ENCODE measurements at places on chromosomes 2 and 18.
A peak's percentile ranks its signal among the peaks of the same experiment; 100 is the strongest.

DNA sequence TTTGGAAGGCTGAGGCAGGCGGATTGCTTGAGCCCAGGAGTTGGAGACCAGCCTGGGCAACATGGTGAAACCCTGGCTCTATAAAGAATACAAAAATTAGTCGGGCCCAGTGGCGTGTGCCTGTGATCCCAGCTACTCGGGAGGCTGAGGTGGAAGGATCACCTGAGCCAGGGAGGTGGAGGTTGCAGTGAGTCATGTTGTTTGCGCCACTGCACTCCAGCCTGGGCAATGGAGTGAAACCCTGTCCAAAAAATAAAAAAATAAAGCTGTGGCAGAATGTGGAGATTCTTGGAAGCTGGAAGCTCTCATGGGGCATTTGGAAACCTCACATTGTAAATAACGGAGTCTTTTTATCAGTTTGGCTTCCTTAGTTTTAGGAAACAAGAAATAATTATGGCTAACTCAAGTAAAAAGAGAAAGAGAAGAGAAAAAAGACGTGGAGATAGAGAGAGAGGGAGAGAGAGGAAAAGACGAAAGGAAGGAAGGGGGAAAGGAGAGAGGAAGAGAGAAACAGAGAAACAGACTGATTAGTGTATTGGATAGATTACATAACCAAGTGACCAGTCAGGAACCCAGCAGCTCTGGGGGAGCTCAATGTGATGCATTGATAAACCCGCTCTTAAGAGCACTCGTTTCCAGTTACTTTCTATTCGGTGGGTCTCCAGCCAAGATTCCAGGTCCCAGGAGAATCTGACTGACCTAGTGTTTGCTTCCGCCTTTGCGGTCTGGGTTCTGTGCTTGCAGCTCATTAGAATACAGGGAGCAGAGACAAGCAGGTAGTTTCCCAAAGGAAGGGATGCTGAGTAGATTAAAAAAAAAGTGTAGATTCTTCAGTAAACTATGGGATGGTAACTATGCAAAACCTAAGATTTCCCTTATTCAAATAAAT lies 1.1 kb upstream of the SPAST start:
- DNase-seq, result peak; percentile 38

GRCh38 chr2:160125366-160125765 lies 63.0 kb upstream of the PLA2R1 start:
- DNase-seq, result no peak

DNA sequence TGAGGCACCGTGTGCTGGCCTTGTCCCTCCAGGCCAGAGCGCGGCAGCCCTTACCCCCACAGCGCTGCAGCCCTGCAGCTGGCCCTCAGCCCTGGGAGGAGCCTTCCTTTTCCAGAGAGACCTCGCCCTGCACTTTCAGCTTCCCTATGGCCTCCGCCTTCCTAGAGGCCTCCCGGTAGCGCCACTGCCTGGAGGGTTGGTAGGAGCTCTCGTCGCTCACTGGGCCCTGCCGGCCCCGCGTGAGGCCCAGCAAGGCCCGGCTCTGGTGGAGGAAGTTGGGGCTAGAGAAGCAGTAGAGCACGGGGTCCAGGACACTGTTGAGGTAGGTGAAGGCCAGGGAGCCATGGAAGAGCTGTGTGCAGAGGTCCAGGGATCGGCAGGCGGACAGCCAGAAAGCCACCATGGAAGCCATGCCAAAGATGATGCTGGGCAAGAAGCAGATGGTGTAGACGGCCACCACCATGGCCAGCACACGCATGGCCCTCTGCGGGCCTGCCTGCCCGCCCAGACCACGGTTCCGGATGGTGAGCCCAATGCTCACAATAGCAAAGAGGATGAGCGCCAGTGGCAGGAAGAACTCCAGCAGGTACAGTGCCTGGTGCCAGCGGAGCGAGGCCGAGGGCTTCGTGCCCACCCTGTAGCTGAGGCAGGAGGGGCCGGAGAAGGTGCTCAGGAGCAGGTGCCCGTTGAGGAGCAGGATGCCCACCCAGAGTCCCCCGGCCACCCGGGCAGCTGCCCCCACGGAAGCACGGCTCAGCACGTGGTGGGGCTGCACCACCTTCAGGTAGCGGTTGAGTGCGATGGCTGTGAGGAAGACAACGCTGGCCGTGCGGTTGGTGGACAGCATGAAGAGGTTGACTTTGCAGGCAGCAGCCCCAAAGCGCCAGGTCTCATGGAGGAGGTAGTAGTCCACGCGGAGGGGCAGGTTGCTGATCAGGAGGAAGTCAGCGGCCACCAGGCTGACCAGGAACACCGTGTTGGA lies 821 bp downstream of the OXER1 start:
- DNase-seq, result no peak

GRCh38 chr2:49459314-49459993 lies 305.1 kb upstream of the FSHR start:
- no peak for DNase-seq

DNA sequence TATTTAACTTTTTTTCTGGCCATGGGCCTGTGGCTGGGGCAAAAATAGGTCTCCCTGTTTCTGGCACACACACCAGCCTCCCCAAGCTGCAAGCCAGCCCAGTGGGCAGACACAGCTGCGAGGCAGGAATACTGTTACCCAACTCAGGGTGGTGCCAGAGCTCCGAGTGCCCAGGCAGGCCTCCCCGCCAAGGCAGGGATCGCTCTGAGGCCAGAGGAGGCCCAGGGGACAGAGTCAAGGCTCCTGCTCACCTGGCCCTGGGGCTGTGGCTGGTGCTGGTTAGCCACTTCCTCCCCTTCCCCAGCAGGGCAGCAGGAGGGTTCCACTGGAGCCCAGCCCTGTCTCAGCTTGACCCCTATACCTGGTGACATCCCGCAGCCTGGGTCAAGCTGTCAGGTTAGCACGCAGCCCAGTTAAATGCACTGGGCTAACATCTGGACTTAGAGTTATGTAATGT lies 67.1 kb upstream of the EPAS1 start:
- peak; percentile 14 for DNase-seq

GRCh38 chr2:50346629-50347357 lies 685.1 kb downstream of the NRXN1 start:
- DNase-seq, result no peak

GRCh38 chr18:78716581-78716980 lies 263.0 kb upstream of the SALL3 start:
- DNase-seq, result no peak

DNA sequence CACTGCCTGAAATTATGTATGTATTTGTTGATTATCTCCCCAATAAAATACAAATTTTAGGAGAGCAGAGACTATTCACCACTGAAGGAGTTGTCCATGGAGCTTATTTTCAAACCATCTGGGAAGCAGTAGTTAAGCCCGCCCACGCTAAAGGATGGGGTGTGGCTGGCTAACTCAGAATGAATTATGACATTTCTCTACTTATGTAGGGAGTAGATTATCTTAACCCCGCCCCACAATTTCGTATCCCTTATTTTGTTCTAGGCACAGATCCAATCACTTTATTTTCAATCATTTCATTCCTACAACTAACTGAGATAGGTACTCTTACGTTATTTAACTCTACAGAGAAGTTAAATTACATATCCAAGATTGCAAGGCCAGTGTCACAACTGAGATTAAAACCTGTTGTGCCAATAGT lies 1.4 kb upstream of the LAPTM4A start:
- peak; percentile 77 for DNase-seq

DNA sequence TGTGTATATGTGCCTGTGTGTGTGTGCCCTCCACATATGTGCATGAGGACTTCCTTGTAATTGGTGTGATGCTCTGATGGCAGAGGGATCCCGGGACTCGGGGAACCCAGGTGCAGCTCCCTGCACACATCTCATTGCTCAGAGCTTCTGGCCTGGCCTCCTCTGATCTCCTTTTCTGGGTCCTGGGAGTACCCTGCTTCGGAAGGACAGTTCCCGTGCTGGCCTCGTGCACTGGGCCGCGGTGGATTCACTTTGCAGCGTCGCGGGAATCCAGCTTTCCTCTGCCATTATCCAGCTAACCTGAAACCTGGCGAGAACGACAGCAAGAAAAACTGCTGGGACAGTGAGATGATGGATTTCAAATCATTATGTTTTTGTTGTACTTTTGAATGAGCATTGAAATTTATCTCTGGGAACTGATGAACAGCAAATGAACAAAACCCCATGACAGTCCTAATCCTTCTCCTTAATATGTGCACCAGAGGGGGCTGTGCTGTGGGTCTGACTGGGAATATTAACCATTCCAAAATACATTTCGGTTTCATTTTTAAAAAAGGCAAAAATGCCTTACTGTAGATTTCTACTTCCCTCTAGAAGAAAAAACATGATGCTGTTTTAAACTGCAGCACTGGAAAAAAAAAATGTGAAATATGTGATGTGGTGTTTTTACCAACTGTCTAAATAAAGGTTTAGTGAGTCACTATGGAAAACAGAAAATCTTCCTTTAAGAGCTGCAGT lies 78.2 kb downstream of the PTGR3 start:
- peak; percentile 15 for DNase-seq

DNA sequence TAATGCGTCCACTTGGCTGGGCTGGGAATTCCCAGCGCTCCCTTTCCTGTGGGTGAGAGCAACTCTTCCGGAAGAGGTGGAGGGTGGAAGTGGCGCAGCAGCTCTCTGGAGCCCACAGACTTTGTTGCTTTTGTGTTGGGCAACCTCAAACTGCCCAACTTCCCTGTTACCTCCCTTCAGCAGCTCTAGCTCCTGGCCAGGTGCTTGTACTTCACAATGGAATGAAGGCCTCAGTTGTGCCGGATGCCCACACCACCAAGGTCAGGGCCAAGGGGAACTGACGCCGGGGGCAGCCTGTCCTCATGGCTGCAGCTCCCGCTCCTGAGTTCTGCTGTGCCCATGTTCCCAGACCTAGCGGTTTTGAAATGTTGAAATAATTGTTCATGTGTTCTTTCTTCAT lies 322.9 kb downstream of the GALR1 start:
- no peak for DNase-seq

GRCh38 chr2:43329637-43330036 lies 103.2 kb upstream of the ZFP36L2 start:
- DNase-seq, result no peak

DNA sequence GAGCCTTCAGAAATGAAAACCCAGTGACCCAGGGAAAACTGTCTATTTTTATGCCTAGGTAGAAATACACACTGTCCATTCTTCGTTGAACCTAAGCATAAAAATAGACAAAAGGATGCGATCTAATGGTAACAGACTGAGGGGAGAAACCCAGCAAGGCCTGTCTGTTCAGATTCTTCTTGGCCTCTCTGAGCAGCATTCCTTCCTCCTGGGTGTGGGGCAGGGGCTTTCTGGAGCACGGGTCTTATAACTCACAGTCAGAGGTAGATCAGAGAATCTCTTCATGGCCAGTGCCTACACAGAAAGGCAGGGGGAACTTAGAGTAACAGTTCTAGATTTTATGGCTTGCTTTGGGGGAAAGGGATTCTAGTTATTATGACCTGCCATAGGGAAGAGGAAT lies 56.0 kb downstream of the PKDCC start:
- DNase-seq, result no peak

GRCh38 chr2:33577084-33577483 lies 22.0 kb downstream of the FAM98A start:
- no peak for DNase-seq

- DNase-seq, result no peak
These were observed 405.3 kb downstream of the STK39 start for GRCh38 chr2:167842047-167842446.

- DNase-seq, result no peak
These were observed 238.9 kb downstream of the FHOD3 start for GRCh38 chr18:36536426-36536825.

GRCh38 chr2:70995426-70995729 lies 705 bp upstream of the TEX261 start:
- peak; percentile 27 for DNase-seq

- no peak for DNase-seq
These were observed 68.7 kb downstream of the COL4A4 start for GRCh38 chr2:227095346-227095745.

All from fibroblast of gingiva (primary cell).